ENCODE measurements at places on chromosomes 4 and X.

- no peak for DNase-seq
These were observed 47.0 kb upstream of the SCOC start for GRCh38 chr4:140326395-140326993.

- peak; percentile 24 for DNase-seq
These were observed 77.3 kb downstream of the ARSJ start for GRCh38 chr4:113901994-113902787.

DNA sequence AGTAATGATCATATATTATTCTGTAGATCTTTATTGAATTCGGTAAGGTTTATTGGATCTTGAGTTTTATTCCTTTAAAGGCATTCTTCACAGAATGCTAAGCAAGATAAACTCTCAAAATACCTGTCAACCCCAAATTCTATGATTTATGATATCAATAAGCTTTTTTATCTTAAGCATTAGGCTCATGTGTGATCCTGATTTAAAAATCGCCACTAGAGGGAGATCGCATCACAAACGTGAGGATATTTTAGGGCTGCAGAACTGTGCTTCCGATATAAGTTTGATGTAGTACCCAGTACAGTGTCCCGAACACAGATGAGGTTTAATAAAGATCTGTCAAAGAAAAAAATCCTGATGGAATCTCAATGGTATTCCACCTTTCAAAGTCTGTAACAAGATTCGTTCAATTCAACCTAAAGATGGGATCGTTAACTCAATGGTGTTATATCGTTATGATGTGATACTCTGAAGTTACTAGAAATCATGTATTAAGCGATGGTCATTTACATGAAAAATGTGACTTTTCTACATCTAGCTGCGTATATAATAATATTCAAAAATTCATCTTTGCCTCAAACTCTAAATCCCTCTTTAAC, 169.0 kb downstream of the CORIN start:
- no peak for DNase-seq

- DNase-seq = no peak
These were observed 28.6 kb downstream of the BEX3 start for GRCh38 chrX:103405009-103405333.

- DNase-seq = no peak
These were observed 19.3 kb downstream of the SLC25A53 start for GRCh38 chrX:104137496-104137895.

- DNase-seq = no peak
These were observed 20.6 kb downstream of the HTRA3 start for GRCh38 chr4:8289956-8290700.

GRCh38 chr4:150079081-150079581, 886 bp downstream of the DCLK2 start:
- DNase-seq = no peak

- no peak for DNase-seq
These were observed 144.4 kb downstream of the AMMECR1 start for GRCh38 chrX:110173192-110174175.

GRCh38 chr4:123830930-123831329, 434.3 kb downstream of the SPRY1 start:
- DNase-seq = no peak

Measured in stimulated activated CD4-positive, alpha-beta T cell treated with anti-CD3 and anti-CD28 coated beads, Interleukin-1b, Interleukin-23, amount 100 ng/mL, for 24 hours (primary cell).